Bronchus fibroblast of lung (primary cell): ENCODE measurements at places on chromosomes 16 and 17. TPM values are rescaled to one million over a fixed set of nuclear protein-coding genes. Genes with fewer than 3 reads are reported as not detected.

Gene CTRB2
- total RNA-seq: not detected in 2 replicates

Gene GRIN2C
- not detected in 2 replicates for total RNA-seq

Gene GPR179
- total RNA-seq: not detected in 2 replicates

Gene HSD17B1
- total RNA-seq: 0.84 and 1.3 TPM in 2 replicates

Gene CCDC200
- total RNA-seq: not detected in 2 replicates

Gene PDXDC1
- total RNA-seq: 38.7 and 47.6 TPM in 2 replicates

Gene NPIPB5
- 9.5 and 12.8 TPM in 2 replicates for total RNA-seq

Gene SEPTIN1
- 0.15 TPM in 1 of 2 replicates, not detected in the other for total RNA-seq

Gene PFAS
- total RNA-seq: 42.0 and 42.7 TPM in 2 replicates

Gene SLC12A3
- total RNA-seq: not detected in 2 replicates

Gene HOXB1
- not detected in 2 replicates for total RNA-seq

Gene CX3CL1
- total RNA-seq: 0.17 TPM in 1 of 2 replicates, not detected in the other

Gene MT1M
- total RNA-seq: 2.8 and 3.0 TPM in 2 replicates
